ENCODE measurements at places on chromosomes 2 and 18.

DNA sequence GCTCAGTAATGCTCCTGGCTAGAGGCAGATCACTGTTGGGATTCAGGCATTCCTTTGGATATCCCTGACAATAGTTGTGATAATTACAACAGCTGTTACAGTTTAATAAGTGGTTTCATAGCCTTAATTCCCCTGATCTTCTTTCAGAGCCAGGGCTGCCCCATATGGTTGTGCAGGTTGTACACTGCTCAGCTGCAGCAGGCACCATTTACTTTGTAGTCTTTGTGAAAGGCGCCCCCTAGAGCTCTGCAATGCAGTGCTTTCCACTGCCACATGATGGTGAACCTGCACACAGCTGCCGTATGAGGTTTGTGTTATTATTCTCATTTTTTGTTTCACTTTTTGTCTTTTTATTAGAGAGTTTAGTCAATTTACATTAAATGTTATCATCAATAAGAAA lies 239.1 kb downstream of the KCNS3 start:
- peak; percentile 61 for DNase-seq

GRCh38 chr18:36440614-36441013 lies 143.1 kb downstream of the FHOD3 start:
- DNase-seq, result peak; percentile 86

GRCh38 chr2:220913384-220913783 lies 658.7 kb downstream of the EPHA4 start:
- DNase-seq, result no peak

GRCh38 chr2:201964631-201965206 lies 68.9 kb upstream of the FZD7 start:
- DNase-seq, result peak; percentile 28

DNA sequence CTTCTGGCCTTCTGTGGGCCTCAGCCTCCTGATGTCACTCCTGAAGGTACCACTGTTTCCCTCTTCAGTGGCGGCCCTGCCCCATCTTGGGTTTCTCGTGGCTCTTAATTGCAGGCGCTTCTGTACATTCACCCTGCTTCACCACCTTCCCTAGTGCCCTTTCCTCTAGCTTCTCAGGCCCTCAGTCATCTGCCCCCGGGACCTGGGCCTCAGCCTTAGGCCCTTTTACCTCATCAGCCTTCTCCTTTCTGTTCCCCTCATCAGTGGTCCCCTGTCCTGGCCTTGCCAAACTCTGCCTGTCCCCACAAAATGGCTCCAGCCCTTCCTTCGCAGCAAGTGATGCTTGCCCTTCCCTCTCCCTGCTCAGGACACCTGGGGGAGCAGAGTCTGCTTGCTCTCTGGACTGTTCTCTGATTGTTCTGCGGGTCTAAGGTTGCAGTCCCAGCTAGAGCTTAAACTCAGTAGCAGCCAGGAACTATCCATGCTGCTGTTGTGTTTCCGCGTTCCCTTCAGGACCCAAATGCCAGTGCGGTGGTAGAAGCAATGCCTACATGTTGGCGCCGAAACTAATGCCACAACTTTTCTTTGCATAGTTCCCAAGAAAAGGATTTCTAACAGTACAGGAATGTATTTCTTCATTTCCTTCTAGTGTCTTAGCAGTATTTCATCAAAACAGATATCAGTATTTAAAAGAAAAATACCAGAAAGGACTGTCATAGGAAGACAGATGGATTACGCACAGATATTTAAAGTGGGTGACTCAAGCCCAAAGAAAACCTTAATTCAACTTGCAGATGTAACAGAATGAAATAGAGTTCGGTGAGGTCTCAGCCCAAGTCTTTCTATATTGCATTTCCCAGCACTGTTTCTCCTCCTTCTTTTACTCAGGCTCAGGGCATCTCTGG lies 7.5 kb downstream of the ASB1 start:
- DNase-seq, result peak; percentile 91

DNA sequence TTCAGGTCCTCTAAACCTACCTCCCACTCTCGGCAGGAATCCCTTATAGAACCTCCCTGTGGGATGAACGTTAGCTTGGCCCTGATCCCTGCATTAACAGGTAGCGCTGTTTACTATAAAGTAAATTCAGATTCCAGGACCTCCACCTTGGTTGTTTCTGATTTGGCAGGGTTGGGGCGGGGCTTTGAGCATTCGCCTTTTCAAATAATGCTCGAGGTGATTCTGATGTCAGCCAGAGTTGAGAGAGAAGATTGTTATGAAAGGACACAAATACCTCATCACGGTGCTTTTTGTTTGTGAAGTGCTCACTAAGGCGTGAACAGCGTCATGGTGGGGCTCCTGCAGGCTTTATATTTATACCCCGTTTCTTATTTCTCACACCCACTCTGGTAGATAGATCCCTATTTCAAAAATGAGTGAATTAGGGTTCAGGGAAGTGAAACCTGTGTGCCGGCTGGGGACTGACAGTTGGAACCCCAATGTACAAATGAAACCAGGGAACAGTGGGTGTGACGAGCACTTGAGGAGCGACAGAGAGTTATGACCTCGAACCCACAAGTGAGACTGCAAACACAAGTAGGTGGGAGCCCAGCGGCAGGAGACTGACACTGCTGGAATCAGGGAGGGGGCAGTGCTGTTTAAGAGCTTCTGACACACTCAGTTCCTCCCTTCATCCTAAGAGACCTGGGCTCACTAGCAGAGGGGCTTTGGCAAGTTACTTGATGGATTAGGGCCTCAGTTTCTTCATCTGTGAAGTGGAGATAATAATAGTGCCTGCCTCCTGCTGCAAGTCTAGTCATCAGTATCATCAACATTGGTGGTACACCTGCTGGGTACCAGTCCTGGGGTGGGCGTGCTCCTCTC lies 14.2 kb upstream of the CXCR4 start:
- DNase-seq, result no peak

- peak; percentile 24 for DNase-seq
Observed at GRCh38 chr2:200749631-200750322, 61.9 kb upstream of the BZW1 start.

GRCh38 chr2:71275939-71276310 lies 49.0 kb upstream of the PAIP2B start:
- no peak for DNase-seq

DNA sequence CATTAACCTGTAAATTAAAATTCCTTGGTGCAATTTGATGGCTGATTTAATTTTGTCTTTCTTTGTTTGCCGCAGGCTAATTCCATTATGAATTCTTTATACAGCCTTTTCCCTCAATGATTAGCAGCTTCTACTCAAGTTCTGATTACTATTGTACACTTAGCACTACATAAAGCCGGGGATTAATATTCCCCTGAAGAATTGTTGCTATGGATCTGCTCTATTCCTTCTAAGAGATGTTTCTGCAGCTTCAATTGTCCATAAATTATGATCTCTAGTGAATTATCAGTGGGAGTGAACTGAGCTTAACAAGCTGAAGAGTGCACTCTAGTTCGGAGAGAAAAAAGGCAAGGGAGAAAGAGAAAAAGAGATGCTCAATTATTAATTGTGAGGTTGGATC lies 433.7 kb upstream of the SPRED2 start:
- no peak for DNase-seq

DNA sequence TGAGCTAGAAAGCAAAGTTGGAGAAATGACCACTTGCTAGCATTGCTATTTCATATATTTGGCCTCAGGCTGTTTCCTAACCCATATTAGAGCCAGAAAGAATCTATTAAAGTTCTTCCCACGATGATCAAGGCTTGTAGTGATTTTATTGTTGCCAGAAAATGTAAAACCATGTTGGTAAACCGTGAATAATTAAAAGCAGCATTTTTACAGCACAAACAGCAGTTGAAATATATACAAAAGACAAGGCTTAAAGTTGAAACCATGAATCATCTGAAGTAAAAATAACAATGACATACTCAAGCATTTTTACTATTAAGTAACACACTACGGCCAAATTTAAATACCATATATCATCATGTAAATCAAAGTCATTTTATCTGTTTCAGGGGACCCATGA lies 27.7 kb upstream of the DSC3 start:
- DNase-seq, result peak; percentile 9
